NCI-H524 (cell line): ENCODE measurements at places on chromosomes 3 and 15.
A peak's percentile ranks its signal among the peaks of the same experiment; 100 is the strongest.

- DNase-seq, result peak; percentile 35
These were observed 119.9 kb upstream of the FHIT start for GRCh38 chr3:61371123-61371522.

DNA sequence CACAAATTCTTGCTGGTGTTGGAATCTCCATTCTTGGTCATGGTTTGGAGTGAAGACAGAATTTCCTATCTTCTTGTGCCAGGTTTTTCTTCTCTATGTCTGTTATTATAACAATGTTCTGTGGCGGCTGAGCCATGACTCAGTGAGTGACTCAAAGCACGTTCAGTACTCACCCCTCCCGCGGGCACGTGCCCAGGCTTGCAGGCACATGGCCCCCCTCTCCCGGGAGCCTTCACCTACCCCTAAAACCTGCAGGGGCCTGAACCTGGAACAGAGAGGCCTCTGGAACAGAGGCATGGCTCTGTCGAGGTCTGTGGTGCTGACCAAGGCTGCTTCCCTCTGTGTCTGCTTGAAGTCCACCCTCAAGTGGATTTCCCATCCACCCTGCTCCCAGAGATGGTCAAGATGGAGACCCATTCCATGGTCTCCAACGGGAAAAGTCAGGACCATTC lies 27.6 kb downstream of the PLXNB1 start:
- DNase-seq, result no peak

DNA sequence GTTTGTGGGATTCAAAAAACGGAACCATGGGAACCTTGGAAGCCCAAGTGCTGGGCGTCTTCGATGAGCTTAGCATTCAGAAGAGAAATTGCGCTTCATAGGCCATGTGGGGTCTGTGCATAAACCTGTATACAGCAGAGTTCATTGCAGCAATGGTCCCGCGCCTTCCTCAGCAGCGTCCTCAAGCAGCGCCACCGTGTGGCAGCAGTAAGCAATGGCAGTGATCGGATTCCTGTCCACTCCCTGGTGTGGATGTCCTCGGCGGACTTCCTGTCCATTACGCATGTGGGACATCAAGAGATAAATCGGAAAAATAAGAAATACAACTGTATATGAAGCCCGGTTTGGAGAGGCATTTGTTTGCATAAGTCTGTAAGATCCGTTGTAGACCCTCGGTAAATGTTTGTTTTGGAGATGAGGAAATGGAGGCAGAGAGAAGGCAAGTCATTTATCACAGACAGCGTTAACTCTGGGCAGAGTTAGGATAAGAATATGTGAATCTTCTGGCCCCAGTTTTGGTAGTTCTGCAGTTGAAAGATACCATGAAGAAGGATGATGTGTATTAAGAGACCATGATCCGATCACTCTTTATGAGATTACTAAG lies 57.7 kb downstream of the CNTN4 start:
- no peak for DNase-seq

GRCh38 chr15:65979316-65979715 lies 110.0 kb downstream of the RAB11A start:
- DNase-seq, result peak; percentile 48

GRCh38 chr15:55784286-55784685 lies 41.3 kb upstream of the PRTG start:
- DNase-seq, result no peak

DNA sequence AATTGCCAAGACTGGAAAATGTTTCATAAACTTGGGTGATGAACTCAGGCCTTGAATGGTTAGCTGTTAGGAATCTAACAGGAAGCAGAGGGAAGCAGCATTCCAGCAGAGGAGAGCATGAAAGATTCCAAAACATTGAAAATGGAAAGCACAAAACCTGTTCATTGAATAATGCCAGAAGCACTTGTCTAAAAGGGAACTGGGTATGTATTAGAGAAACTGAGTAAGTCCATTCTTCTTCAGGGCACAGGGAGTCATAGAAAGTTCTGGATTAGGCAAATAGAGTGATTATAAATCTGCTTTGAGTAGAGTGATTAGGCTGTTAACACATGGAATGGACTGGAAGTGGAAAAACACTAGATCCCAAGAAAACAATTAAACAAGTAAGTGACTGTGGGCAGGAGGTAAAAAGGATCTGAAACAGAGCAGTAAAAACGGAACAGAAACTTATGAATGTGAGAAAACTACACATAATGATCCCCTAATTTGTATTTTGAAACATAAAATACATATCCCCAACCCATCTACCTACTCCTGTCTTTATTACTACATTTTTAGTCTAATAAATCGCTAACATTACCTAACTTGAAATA lies 343.4 kb downstream of the TBC1D5 start:
- DNase-seq, result no peak

DNA sequence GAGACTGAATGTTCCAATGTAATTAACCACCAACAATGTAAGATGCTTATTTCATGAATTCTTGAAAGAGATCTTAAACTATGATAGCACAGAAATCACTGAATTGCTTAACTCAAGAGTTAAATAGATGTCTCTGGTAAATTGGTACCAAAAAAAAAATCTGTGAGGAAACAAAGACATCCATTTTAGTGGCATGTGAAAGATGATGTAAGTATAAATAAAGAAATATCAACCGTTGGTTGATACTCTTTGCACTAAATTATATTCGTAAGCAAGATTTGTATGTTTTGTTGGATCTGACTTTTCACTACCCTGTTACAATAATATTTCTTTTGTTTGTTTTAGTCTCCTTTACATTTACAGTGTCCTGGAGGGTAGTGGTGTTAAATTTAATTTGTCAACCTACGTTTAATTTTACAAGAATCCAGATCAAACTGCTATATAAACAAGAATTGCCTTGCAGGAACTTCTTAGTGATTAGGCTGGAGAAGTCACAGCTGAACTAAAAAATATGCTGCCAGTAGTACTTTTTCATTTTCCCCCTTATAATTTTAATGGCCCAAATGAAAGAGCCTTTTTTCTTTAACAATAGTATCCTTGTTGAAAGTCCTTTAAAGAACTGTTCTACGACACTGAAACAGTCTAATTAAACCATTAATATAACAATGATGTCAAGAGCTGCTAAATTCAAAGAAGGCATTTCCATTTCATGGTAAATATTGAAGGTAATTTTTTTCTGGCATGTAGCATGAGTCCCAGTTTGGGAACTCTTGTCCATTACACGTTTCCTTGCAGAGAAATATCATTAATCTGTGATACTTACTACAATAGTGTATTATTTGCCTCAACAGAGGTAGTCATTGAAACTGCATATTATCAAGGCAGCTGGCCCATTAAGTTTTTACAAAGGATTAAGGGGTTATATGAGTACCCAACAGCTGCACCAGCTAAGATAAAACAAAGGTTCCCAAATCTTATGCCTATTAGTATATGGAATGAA lies 109.6 kb upstream of the PHLDB2 start:
- DNase-seq, result peak; percentile 97

GRCh38 chr3:128296469-128297251 lies 143.4 kb downstream of the EEFSEC start:
- DNase-seq, result no peak

DNA sequence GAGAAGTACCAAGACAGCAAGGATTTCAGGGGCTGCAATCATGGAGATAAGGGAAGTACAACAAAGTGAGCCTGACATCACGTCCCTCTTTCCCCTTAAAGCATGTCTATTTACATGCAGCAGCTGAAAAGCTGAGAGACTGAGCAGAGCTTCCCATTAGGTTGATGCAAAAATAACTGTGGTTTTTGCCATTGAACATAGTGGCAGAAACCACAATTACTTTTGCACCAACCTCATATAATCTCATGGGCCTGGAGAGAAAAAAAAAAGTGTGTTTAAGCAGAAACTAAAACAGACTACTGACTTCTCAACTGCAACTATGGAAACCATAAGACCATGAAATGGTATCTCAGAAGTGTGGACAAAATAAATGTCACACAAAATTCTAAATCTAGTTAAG lies 48.3 kb downstream of the CCDC12 start:
- no peak for DNase-seq

DNA sequence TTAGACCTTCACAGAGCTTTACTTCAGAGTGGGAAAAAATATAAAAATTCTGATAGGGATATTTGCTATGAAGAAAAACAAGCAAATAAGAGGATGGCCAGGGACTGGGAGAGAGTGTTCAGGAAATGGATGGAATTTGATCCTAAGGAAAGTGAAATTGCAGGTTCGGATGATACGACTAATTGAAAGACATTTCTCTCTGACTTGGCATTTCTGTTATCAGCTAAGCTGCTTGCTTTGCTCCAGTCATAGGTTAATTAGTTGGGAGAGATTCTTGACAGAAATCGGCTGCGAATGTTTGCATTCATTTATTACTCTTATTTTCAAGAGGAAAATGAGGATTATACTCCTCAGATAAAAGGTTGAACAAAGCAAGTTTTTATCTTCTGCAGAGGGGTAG lies 808.7 kb upstream of the NECTIN3 start:
- no peak for DNase-seq

GRCh38 chr15:66452420-66452819 lies 45.1 kb downstream of the SNAPC5 start:
- peak; percentile 33 for DNase-seq

- no peak for DNase-seq
These were observed 900 bp upstream of the HYAL3 start for GRCh38 chr3:50299929-50300680.

- no peak for DNase-seq
These were observed 961.0 kb upstream of the CFAP20DC start for GRCh38 chr3:60010781-60011180.

DNA sequence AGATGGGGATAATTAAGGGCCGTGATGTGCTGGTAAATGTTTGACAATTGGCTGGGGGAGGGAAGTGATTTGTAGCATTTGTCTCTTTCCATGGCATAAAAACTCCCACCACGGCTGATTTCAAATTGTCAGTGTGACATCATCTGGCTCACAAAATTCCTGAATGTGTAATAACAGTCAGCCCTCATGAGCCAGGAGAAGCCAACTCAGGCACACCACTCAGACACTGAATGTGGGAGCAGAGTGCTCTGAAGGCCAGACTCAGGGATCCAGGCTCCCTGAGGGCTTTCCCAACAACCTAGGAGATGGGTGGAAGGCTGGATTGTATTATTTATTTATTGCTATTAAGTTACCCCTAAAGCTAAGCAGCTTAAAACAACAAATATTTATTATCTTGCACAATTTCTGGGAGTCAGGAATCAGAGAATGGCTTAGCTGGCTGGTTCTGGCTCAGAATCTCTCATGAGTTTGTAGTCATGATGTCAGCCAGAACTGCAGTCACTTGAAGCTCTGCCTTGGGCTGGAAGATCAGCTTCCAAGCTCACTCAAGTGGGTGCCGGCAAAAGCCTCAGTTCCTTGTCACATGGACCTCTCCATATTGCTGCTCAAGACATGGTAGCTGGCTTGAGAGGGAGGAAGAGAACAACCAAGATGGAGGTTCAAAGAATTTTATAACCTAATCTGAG lies 6.5 kb upstream of the CPEB1 start:
- no peak for DNase-seq

DNA sequence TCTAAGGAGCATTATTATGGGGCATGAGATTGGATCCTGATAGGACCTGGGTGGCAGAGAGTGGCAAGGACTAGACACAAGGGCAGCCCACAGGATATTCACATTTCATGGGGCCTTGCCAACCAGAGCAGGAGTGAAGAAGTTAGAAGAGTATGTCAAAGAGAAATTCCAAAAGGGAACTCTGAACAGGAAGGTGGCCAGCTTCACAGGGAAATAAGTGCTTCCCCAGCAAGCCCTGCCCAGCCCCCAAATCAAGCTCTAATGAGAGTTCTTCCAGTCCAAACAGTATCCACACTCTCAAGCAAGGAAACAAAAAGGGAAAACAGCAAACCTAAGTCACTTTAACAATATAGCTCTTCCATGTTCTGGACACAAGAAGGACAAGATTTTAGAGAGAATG lies 130.2 kb upstream of the COL8A1 start:
- DNase-seq, result no peak

GRCh38 chr3:46895761-46896160 lies 18.2 kb downstream of the PTH1R start:
- no peak for DNase-seq

GRCh38 chr3:38643592-38643991 lies 5.9 kb downstream of the SCN5A start:
- DNase-seq, result no peak

DNA sequence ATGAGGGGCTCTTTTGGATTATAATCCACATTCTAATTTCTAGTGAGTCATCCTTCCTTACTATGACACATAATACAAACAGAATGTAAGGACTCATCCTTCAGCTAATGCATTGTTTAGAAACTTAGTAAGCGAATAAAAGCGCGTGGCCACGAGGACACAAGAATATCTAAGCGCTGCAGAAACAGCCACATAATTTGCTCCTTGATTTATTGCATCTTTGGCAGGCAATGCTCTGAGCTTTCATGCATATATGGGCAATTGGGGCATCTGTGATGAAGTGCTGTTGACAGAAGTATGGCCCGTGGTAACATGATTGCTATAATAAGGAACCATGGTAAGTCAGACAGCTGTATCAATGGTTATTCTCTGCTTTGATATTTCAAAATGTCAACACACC lies 191.3 kb upstream of the ZNF385D start:
- no peak for DNase-seq

- DNase-seq, result no peak
These were observed 68.0 kb upstream of the WNT7A start for GRCh38 chr3:13947912-13948311.

- no peak for DNase-seq
These were observed 133.9 kb downstream of the LRRC28 start for GRCh38 chr15:99385005-99385669.

GRCh38 chr3:34844323-34844620 lies 795.1 kb upstream of the ARPP21 start:
- DNase-seq, result no peak
